ENCODE measurements at places on chromosomes 2 and 18.

GRCh38 chr2:54503192-54503591 lies 47.1 kb downstream of the SPTBN1 start:
- no peak for DNase-seq

DNA sequence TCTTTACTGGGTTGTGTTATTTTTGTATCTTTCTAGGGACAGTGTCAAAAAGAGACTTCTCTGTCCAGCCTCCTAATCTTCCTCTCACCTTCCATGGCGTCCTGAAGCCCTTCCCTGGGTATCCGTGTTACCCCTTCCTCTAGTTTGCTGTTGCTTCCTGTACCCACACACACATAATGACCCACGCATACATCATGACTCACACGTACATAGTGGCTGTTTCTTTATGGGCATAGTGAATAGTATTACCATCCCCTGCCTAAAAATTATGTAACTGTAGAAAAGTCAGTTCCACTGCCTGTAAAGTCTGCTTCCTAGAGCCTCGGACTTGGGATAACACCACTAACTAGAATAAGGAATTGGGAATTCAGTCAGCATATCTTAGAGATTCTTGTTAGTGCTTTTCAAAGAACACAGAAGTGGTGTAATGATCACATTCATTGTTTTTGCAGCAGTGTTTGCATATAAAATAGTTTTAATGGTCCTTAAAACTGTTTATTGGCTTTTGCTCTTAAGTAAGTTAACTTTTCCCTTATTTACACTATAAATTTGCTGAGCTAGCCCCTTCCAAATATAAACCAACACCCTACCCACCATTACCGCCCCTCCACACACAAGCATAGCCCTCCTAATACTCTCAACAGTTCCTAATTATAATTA lies 308.4 kb upstream of the RAB12 start:
- no peak for DNase-seq

- no peak for DNase-seq
Measured at GRCh38 chr18:69216321-69216720, 184.4 kb upstream of the DOK6 start.

GRCh38 chr2:9391961-9392720 lies 31.2 kb downstream of the ITGB1BP1 start:
- DNase-seq = no peak

DNA sequence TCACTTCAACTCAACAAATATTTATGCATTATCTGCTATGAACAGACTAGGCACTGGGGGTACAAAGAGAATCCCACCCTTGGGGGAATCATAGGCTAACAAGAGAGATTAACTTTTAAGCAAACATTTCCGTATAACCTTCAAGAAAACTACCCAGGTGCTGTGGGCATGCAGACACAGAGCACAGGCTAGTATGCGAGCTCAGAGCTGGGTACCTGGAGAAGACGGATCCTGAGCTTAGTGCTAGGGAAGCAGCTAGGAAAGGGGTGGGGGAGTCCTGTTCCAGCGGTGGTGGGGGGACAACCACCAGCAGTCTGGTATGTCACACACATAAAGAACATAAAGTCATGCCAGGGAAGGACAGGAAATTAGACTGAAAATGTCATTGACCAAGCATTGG lies 17.5 kb upstream of the DSG3 start:
- no peak for DNase-seq

GRCh38 chr2:39435234-39435633 lies 1.9 kb downstream of the MAP4K3 start:
- DNase-seq = no peak

GRCh38 chr2:168731616-168732015 lies 70.8 kb upstream of the NOSTRIN start:
- no peak for DNase-seq

- DNase-seq = no peak
Measured at GRCh38 chr2:75646090-75646582, 447 bp upstream of the MRPL19 start.

DNA sequence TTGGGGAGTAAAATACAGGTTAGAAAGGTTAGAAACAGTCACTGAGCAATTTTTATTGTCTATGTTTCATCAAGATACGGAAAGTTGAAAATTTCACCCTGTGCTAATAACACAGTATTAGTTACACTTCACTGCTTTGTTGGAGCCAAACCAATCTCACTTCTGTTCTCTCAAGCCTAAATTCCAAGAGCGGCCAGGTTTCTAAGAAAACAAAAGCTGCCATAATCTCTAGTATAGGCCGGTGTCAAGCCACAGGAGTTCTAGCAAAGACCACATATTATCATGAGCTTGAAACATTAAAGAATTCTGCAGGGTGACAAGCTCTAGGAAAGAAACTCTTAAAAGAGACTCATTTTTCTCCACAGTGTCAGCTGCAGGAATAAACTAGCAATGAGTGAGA lies 128.7 kb downstream of the TXNL1 start:
- no peak for DNase-seq

DNA sequence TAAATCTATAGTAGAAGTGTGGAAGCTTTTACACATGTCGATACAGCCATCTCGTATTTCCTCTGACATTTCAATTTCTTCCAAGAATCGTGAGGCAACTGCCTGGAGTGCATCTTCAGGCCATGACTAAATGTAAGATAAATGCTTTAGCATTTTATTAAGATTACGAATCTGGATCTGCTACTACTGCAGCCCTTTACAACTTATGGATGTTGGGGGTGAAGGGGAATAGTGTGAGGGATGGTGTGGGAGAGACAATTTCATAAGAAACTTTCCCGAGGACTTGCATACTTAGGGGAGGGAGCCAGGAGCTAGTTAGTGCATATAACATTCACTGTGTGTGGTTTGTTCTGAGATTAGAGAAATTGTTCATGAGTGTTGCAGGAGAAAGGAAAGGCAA lies 204.8 kb downstream of the SLC39A10 start:
- DNase-seq = no peak

DNA sequence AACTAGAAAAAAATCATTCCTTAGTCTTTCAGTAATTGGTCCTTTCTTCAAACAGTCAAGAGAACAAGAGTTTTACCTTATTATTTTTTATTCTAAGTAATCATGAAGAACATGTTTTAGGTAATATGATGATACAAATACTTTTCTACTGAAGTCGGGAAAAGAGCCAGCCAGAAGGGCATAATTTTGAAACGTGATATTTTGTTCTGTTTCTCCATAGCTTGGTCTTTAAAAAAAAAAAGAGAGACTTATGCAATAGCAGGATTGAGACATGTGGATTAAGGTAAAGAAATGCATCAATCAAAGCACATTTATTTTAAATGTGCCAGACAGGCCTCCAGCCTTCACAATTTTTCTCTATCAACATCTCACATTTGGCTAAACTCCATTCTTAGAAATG lies 1016.8 kb downstream of the CNTNAP5 start:
- DNase-seq = no peak

DNA sequence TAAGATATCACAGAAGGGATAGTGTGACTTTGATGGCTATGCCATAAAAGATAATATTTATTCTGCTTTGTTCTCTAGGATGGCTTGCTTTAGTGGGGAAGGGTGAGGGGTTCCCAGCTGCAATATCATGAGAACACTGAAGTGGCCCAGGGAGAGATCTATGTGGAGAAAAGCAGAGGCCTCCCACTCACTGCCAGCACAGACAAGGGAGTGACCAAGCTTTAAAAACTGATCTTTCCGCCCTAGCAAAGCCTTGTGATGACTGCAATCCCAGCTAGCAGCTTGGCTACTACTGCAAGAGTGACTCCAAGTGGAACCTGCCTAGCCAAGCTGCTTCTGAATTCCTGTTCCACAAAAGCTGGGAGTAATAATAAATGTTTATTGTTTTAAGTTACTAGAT lies 7.8 kb upstream of the DDX1 start:
- DNase-seq = no peak

GRCh38 chr2:68057658-68058396 lies 5.0 kb downstream of the C1D start:
- no peak for DNase-seq

- no peak for DNase-seq
Measured at GRCh38 chr18:9856092-9856491, 29.7 kb upstream of the TXNDC2 start.

DNA sequence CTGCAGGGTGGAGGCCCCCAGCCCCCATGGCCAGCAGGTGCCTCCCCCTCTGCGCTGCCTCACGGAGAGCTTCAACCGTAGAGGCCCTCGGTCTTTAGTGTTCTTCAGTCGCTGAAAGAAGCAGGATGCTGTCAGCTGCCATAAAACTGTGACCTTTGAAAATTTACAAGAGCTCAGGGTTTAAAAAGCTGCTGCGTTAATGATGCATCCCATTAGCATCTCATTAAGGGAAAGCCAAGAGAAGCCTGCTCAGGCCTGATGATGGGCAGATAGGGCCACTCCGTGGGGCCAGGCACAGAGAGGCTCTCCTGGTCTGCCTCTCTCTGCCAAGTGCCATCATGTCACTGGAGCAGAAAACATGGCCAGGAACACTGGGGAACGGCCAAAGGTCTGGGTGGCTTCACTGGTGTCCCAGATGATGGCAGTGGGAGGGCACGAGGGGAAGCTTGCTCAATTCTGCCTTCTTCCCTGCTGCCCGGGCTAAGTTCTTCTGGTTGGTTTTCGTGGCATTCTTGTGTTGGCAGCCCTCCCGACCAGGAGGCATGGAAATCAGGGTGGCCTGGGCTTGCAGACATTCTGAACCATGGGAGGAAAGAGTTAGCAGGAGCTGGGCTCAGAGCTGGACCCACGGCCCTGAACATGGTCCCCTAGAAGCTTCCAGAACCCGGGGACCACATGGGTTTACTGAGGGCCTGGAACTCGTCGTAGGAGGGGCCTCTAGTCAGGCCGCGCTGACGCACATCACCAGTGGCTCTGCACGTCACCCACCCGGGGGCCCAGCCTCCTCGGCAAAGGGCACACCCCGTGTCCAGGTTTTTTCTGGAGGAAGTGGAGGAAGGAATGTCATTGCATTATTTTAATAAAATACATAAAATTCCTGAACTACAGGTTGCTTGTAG lies 250.7 kb downstream of the KLHL29 start:
- no peak for DNase-seq

GRCh38 chr2:227117027-227117426 lies 47.0 kb downstream of the COL4A4 start:
- DNase-seq = no peak

DNA sequence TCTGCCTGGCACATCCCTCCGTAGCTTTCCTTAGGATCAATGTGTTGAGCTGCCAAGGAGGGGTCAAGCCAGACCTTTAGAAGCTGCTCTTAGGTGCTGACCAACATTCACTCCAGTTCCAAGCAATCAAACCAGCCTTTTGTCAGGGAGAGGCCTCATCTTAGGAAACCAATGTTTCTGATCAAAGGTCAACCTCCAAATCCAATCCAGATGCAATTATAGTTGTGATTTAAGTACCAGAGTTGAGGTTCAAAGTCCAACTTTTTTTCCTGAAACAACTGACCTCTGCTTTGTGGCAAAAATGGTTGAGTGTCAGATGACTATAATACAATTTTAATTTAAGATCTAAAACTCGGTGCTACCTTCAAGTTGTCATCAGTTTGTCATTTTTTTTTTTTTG lies 303.4 kb downstream of the ALK start:
- no peak for DNase-seq

GRCh38 chr2:67581751-67582150 lies 184.6 kb downstream of the ETAA1 start:
- DNase-seq = no peak

- DNase-seq = no peak
Measured at GRCh38 chr2:205293559-205293958, 388.7 kb upstream of the NRP2 start.

DNA sequence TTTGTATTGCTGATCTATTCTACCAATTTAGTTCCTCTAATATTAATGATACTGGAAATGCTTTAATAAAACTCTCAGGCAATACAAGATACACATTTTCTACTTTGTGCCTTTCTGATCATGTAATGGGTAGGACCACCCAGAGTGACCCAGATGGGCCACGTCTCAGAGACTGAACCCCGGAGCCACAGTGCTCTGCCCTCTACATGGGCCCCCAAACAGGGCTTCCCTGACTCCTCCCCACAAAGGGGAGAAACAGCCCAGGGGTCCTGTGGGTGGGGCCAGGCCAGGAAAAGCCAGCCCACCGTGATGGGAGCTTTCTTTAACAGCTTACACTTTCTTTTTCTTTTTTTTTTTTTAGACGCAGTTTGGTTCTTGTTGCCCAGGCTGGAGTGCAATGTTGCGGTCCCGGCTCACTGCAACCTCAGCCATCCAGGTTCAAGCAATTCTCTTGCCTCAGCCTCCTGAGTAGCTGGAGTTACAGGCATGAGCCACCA lies 18.4 kb downstream of the HDAC4 start:
- DNase-seq = no peak

GRCh38 chr2:190759749-190760213 lies 110.9 kb downstream of the NAB1 start:
- no peak for DNase-seq

DNA sequence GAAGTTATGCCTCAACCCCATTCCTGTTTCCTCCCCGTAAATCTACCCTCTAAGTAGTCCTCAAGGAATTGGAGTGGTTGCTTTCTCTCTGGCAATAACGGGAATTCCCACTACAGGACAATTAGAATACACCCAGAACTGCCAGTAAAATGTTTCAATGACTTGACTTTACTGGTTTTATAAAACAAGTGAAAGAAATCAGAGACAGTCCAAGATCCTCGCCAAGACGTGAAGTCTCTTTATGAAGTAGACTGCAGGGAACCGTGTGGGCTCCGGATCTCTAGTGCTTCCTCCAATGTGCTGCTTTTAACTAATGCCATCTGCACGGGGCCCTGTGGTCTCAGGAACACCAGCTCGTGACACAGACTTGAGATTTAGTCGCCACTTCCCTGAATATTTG lies 101.4 kb downstream of the CPO start:
- DNase-seq = peak; percentile 21

DNA sequence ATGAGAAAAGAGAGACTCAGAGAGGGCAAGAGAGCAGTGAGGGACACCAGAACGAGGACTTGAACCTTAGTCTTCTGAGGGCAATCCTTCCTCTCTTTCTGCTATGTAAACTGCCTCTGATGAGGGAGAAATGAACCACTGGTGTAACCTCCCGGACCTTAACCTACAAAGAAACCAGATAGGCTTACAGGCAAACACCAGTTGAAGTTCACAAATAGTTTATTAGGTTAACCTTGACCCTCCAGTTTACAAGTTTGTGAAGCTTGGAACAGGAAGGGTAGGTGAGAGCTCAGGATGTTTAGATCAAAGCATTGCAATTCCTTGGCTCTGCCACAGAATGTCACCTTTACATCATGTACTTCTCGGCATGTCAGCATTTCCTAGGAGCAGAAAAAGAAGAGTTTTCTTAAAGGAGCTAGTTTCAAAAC lies 486.4 kb upstream of the SPRED2 start:
- no peak for DNase-seq

DNA sequence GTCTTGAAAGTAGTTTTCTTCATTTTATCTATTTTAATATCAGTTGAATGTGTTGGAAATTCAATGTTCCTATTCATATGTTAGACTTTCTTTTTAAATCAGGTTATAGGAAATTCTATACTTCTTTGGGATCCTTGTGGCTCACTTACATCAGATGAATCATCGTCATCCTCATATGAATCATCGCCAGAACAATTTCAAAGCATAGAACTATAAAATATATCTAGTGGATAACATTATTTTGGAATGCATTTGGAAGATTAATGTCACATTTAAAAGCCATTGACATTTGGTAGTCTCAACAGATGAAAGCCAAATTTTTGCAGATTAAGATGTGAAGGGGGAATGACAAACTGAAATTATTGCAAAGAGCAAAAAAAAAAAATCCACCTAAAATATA lies 94.1 kb downstream of the FAM161A start:
- DNase-seq = no peak

- DNase-seq = no peak
Measured at GRCh38 chr2:174210862-174211261, 37.5 kb downstream of the OLA1 start.
